ENCODE measurements at places on chromosomes 16 and 17.

GRCh38 chr16:1781758-1782407 is 488 bp downstream of the SPSB3 start:
- DNase-seq, result no peak

DNA sequence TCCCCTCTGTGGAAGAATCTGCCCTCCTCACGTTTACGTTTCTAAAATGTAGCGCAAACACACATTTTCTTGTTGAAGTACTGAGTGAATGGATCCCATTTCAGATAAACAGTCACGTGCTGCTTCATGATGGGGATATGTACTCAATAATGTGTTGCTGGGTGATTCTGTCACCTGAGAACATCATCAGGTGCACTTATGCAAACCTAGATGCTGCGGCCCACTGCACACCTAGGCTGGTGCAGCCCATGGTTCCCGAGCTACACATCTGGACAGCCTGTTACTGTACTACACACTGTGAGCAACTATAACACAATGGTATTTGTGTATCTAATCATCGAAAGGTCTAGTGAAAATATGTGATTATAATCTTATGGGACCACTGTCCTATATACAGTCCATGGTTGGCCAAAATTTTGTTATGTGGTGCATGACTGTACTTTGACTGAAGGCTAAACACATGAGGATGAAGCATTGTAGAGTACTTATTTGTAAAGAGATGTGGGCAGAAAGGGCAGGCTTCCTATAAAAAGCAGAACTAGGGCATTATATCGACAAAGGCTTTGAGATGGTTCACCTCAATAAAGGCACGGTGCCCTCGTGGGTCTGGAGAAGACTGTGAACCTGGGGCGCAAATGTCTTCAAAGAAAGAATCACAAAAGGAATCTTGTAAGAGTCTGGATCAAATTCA is 26.3 kb downstream of the MARF1 start:
- DNase-seq, result no peak

DNA sequence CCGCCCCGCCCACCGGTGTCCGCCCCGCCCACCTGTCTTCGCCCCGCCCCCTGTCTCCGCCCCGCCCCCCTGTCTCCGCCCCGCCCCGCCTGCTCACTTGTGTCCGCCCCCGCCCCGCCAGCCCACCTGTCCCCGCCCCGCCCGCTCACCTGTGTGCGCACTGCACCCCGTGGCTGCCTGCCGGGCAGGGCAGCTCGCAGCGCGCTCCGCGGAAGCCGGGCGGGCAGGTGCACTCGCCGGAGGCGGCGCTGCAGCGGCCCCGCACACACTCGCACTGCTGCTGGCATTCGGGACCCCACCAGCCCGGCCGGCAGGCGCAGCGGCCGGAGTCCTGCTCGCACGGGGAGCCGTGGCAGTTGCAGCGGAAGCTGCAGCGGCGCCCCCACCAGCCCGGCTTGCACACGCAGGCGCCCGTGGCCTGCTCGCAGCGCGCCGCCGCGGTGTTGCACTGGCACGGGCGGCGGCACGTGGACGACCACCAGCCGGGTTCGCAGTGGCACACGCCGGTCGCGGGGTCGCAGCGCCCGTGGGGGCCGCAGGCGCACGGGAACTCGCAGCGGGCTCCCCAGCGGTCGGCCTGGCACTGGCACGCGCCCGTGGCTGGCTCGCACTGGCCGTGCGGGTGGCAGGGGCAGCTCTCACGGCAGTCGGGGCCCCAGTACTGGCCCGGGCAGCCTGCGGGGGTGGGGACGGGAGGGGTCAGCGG is 2.1 kb downstream of the SCARF1 start:
- DNase-seq, result no peak

GRCh38 chr16:73560497-73560896 is 512.6 kb upstream of the ZFHX3 start:
- no peak for DNase-seq

DNA sequence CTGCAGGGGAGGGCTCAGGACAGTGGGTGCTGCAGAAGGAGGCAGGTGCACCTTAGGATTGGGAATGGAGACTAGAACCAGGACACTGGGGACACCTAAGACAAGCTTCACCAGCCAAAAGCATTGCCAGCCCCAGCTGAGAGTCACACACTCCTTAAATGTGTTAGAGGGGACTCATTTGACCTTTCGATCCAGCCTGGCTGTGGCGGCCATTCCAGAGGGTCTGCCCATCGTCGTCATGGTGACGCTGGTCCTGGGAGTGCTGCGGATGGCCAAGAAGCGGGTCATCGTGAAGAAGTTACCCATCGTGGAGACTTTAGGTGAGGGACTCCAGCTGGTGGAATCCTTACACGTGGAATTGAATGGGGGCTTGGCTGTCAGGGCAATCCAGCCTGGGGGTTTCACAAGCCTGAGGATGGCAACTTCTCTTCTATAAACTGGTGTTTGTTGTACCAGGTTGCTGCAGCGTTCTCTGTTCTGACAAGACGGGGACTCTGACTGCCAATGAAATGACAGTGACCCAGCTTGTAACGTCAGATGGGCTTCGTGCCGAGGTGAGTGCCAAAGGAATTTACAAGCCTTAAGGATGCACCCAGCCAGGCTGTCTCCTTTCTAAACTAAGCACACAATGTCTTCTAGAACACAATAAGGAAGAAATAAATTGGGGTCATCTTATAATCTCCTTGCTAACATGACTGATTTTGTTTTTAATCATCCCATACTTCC is 65.3 kb downstream of the MEAK7 start:
- no peak for DNase-seq
